ENCODE measurements at places on chromosomes 1 and 21. TPM values are rescaled to one million over a fixed set of nuclear protein-coding genes. Genes with fewer than 3 reads are reported as not detected.

The NFASC gene
- total RNA-seq: 53.6 TPM

The LRRC52 gene
- not detected for total RNA-seq

The HRNR gene
- not detected for total RNA-seq

The LCE2C gene
- not detected for total RNA-seq

The KCNE1 gene
- 0.12 TPM for total RNA-seq

The MAP3K21 gene
- 1.7 TPM for total RNA-seq

The PRKAA2 gene
- 5.1 TPM for total RNA-seq

The OXCT2 gene
- 4.5 TPM for total RNA-seq

The CD2 gene
- total RNA-seq: not detected

The FCGR2B gene
- total RNA-seq: not detected

The SKI gene
- 21.7 TPM for total RNA-seq

The AMY1C gene
- not detected for total RNA-seq

The PPCS gene
- 35.3 TPM for total RNA-seq

The MIXL1 gene
- total RNA-seq: 0.12 TPM

The TPTE gene
- total RNA-seq: not detected

The PATJ gene
- 14.0 TPM for total RNA-seq

The LRRC71 gene
- total RNA-seq: not detected

The LAMC2 gene
- total RNA-seq: 1.4 TPM

The OR2L8 gene
- 0.25 TPM for total RNA-seq

The CGN gene
- 0.11 TPM for total RNA-seq

The ITPKB gene
- 11.1 TPM for total RNA-seq

The OLFML2B gene
- 4.9 TPM for total RNA-seq

The CFAP126 gene
- not detected for total RNA-seq

The TRIM62 gene
- total RNA-seq: 1.4 TPM

The IGSF5 gene
- 0.25 TPM for total RNA-seq

The OLIG1 gene
- total RNA-seq: not detected

The KRTAP19-1 gene
- not detected for total RNA-seq

The CTNNBIP1 gene
- 24.2 TPM for total RNA-seq

The TDRD5 gene
- under 0.01 TPM for total RNA-seq

The GRIK1 gene
- total RNA-seq: not detected

The TMPRSS3 gene
- total RNA-seq: not detected

The SELP gene
- not detected for total RNA-seq

The LCE2A gene
- total RNA-seq: 2.2 TPM

The KCND3 gene
- total RNA-seq: 0.25 TPM

The SMPDL3B gene
- total RNA-seq: 0.25 TPM

Data from uterine smooth muscle cell (primary cell).